ENCODE measurements at places on chromosomes 11 and 22.

DNA sequence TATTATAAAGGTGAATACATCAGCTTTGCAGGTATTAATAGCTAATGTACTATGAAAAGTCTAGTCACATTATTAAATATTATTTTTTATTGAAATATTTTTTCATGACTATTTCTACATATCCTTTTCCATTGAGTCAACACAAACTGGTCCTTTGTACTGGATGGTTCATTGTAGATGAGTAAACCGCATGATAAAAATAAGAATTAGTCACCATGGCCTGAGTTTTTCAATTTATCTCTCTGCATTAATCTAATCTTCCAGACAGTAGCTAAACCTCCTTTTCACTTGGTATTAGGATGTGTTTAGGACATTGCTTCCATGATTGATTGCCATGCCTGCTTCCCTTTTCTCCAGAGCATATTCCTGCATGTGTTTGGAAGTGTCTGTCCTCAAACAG lies 439.4 kb upstream of the ARHGAP42 start:
- no peak for DNase-seq

DNA sequence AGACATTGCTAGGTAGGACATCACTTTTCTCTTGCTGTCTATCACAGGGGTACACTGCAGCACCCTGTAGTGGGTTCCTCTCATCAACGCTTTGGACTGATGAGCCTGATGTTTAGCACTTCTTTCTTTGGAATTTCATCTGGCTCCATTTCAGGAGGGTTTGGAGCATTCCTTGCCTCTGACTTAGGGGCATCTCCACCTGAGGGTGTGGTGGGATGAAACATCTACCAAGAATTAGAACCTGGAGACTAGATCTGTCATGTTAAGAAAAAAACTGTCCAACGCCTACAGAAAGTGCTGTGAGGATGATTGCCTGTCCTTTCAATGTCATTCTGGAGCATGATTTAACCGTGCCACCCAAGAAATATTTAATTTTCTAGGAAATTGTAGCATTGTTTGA lies 648.4 kb downstream of the ETS1 start:
- DNase-seq: no peak

DNA sequence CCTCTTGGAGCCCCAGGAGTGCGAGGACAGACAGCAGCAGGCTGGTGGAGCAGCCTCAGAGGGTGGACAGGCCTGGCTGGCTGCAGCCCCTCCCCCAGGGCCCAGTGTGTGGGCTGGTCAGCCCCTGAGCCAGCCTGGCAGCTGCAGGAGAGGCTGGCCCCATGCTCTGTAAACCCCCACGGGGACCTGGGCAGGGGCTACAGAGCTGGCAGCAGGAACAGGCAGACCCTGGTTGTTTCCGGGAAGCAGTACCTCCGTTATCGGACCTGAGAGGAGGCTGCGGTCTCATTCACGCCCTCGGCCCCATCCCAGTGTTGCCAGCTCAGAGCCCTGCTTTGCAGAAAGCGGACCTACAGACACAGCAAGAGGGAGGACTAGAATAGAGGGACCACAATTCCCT lies 38.5 kb upstream of the COMT start:
- DNase-seq: peak; percentile 60

- DNase-seq: no peak
These were observed 21.0 kb upstream of the MYEOV start for GRCh38 chr11:69272831-69273485.

DNA sequence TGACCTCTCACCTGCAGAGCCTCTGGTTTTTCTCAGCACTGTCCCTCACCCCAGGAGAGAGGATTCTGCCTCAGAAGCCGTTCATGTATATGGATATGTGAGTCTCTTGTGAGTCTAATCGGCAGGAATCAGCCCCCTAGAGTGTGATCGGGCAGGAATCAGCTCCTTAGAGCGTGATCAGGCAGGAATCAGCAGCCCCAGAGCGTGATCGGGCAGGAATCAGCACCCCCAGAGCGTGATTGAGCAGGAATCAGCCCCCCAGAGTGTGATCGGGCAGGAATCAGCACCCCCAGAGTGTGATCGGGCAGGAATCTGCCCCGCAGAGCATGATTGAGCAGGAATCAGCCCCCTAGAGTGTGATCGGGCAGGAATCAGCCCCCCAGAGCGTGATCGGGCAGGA lies 80.0 kb upstream of the EIF3D start:
- DNase-seq: no peak

DNA sequence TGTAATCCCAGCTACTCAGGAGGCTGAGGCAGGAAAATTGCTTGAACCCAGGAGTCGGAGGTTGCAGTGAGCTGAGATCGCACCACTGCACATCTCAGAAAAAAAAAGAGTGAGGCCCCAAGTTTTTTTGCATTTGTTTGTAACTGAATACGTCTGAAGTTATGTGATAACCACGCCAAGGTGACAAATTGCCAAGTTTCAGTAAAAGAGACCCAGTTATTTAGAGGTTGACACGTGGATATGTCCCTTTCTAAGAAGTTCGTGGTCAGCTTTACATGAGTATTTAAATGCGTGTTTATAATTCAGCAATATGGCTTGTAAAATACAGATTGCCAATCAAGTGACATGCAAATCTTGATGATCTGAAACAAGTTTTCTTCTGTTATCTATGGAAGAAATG lies 8.0 kb downstream of the PPARA start:
- DNase-seq: no peak

All from right kidney (tissue), 9 donors.